NCI-H1092 (cell line): ENCODE measurements at places on chromosomes 5 and 9.

DNA sequence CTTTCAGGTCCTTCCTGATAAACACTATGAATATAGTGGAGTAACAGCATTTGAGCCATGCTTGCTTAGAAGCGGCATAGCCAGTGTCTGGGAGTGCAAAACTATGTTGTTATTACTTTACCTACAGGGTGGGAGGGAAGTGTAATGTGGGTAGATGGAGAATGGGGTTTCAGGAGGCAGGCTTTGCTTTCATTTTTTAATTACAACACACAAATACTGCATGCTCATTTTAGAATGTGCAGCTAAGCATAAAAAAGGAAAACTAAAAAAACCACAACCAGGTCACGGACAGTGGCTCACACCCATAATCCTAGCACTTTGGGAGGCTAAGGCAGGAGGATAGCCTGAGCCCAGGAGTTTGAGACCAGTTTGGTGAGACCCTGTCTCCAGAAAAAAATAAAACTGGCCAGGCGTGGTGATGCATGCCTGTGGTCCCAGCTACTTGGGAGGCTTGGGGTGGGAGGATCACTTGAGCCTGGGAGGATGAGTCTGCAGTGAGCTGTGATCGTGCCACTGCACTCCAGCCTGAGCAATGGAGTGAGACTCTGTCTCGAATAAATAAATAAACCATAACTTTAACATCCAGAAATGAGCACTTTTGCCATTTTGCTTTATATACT lies 20.2 kb downstream of the HAVCR1 start:
- no peak for DNase-seq

GRCh38 chr9:23050548-23050947 lies 603.9 kb downstream of the DMRTA1 start:
- DNase-seq: no peak

DNA sequence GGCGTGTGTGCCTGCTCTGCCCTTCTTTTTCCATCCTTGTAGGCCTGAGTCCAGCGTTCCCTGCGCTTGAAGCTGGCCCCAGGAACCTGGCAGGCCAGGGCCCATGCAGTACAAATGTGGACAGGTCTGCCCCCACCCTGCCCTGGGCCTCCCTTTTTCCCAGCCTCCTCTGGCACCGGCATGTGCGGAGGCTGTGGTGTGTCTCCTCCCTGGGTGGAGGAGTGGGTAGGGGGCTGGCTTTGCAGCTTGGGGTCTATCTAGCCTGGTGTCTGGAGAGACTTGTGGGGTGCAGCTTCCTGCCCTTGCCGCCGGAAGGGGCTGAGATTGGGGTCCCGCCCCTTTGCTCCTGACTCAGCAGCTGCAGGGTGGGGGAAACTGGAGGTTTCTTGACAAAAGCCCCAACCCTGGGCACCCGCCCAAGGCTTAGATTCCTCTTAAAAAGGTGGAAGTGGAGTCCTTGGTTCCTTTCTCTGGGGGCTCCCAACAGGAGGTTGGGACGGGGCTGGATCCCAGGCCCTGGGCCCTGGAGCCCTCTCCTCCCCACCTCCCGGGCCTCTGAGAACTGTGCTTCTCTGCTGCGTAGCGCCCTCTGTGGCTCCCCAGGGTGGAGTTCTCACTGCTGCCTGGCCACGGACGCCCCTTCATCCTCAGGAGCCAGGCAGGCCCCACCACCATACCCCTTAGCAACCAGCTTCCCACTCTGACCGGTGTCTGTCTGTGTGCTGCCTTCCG lies 18.0 kb downstream of the RXRA start:
- no peak for DNase-seq

DNA sequence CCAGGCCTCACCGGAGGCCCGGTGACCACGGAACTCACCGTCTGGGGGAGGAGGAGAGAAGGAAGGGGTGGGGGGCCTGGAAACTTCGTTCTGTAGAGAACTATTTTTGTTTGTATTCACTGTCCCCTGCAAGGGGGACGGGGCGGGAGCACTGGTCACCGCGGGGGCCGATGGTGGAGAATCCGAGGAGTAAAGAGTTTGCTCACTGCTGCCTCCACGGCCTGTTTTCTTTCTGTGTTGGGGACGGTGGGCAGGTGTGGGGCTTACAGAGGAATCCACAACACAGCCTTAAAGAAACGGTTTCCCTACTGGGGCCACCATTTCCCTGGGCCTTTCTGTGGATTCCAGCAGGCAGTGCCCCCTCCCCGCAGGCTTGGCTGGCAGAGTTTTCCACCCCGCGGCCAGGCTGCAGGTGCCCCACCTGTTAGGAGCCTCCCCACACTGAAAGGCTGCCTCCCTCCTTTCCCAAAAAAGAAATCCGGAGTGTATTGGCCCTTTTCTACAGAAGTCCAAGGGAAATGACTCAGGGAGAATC lies 80.8 kb downstream of the NTNG2 start:
- no peak for DNase-seq

DNA sequence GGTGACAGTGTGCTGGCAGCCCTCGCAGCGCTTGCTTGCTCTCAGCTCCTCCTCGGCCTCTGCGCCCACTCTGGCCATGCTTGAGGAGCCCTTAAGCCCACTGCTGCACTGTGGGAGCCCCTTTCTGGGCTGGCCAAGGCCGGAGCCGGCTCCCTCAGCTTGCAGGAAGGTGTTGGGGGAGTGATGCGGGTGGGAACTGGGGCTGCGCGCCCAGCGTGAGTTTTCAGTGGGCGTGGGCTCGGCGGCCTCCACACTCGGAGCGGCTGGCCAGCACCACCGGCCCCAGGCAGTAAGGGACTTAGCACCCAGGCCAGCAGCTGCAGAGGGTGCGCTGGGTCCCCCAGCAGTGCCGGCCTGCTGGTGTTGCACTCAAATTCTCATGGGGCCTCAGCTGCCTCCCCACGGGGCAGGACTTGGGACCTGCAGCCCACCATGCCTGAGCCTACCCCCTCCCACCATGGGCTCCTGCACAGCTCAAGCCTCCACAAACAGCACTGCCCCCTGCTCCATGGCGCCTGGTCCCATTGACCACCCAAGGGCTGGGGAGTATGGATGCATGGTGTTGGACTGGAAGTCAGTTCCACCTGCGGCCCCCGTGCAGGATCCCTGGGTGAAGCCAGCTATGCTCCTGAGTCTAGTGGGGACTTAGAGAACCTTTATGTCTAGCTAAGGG lies 223.1 kb upstream of the PTPRD start:
- no peak for DNase-seq

- no peak for DNase-seq
These were observed 74.1 kb upstream of the CCL21 start for GRCh38 chr9:34783951-34784487.
